A375 (cell line): ENCODE measurements at places on chromosomes 12 and 14. TPM values are rescaled to one million over a fixed set of nuclear protein-coding genes. Genes with fewer than 3 reads are reported as not detected.

LBHD2 gene
- not detected in 2 replicates for total RNA-seq

CD163 gene
- total RNA-seq: not detected in 2 replicates

WDHD1 gene
- total RNA-seq: 8.0 and 9.5 TPM in 2 replicates

RTL1 gene
- total RNA-seq: 0.04 and 0.05 TPM in 2 replicates

CEBPE gene
- total RNA-seq: not detected in 2 replicates

SLC7A7 gene
- total RNA-seq: 0.11 and 0.16 TPM in 2 replicates

CSAD gene
- total RNA-seq: 18.5 and 19.8 TPM in 2 replicates

IRF9 gene
- total RNA-seq: 9.2 and 18.5 TPM in 2 replicates

PIWIL1 gene
- total RNA-seq: not detected in 2 replicates

DNAJC22 gene
- total RNA-seq: 14.7 and 18.5 TPM in 2 replicates

SALL2 gene
- 1.6 and 3.2 TPM in 2 replicates for total RNA-seq

TEX52 gene
- total RNA-seq: not detected in 2 replicates

C12orf42 gene
- total RNA-seq: not detected in 2 replicates
